Putamen (tissue), 1 donor: ENCODE measurements at places on chromosomes 2 and 18.

- DNase-seq, result no peak
These were observed 114.1 kb downstream of the PRPF40A start for GRCh38 chr2:152603166-152603565.

- DNase-seq, result no peak
These were observed 323.4 kb upstream of the UBE2E3 start for GRCh38 chr2:180657054-180657453.

GRCh38 chr18:76504749-76505148 is 9.7 kb upstream of the ZNF516 start:
- DNase-seq, result no peak

DNA sequence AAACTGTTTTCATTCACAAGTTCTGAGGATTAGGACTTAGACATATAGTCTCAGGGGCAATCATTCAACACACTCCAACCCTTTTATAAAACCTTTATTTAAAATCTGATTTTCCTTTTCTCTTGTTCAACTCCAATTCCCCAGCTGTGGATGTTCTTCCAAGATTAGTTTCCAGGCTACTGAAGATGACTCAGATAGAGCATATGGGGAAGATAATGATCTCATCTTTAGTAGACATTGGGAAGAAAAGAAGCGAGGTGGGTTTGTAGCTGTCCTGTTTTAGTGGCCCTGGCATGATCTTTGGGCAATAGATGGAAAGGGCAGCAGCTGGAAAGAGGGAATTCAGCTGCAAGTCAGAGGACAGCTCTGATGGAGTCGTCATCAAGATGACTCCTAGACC is 247.7 kb upstream of the CCDC68 start:
- DNase-seq, result no peak

GRCh38 chr18:22643731-22644130 is 226.0 kb upstream of the CTAGE1 start:
- no peak for DNase-seq

GRCh38 chr2:106044859-106045258 is 149.2 kb downstream of the UXS1 start:
- no peak for DNase-seq

- DNase-seq, result no peak
These were observed 83.8 kb downstream of the LRATD1 start for GRCh38 chr2:14716319-14716718.

DNA sequence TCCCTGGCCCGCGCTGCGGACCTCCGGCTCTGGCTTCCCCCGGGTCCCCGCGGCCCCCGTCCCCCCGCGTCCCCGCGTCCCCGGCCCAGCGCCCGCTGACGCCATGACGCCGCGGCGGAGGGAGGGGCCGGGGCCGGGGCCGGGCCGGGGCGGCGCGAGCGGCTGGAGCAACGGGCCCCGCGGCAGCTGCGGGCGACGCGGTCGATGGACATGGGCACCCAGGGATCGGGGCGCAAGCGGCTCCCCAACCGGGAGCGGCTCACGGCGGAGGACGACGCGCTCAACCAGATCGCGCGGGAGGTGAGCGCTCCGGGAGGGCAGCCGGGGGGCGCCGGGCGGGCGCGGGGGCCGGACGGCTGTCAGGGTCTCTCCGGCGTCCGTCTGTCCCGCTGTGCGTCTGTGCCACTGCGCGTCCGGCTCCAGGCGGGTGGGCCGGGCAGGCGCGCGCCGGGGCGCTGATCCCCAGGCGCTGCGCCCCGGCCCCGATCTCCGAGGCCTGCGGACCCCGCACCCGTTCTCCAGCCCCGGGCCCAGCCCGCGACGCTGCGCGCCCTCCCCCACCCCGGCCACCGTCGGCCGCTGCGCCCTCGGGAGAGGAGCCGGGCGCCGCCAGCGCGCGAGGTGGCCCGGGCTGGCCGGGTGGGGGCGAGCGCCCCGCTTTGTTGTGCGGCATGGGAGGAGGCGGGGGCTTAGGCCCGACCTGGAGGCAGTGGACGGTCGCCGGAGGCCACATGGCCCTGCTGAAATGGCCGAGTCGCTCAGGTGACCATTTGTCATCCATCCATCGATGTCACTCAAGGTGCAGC is at the start of gene LRRFIP1:
Gene LRRFIP1, plus strand, starts transcription at position 147 of the 806 bp plus-strand sequence. Its CDS starts 58 bp downstream, at position 205.
- no peak for DNase-seq

DNA sequence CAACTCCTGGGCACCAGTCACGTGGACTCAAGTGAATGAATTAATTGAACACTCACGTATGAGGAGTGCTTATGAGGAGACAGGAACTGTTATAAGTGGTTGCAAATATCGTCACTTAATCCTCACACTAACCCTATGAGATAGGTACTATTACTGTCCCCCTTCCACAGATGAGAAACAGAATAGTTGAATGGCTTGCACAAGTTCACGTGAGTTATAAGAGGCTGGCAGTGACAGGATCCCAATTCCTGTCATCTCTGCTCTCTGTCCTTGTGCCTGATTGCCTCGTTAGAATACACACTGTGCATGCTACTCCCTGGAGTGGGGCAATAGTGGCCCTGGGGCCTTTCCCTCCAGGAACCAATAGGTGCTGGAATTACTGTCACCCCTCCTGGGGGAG is 253.5 kb downstream of the DYSF start:
- no peak for DNase-seq

- DNase-seq, result no peak
These were observed 14.3 kb upstream of the SCN2A start for GRCh38 chr2:165224941-165225340.

DNA sequence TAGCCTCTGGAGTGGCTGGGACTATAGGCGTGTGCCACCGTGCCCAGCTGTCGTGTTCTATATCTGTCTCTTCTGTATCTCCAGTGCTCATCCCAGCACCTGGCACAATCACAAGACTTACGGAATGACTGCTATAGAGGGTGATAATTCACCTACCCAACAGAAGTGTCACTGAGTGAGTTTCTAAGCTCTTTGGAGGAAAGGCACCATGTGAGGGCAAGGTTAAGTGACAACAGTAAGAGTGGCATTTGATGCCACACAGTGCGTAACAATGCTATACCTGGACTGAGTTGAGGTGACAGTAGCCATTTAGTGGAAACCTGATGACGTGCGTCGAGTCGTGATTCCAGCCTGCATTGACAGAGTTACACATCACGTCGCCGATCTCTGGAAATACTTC is 89.0 kb downstream of the KCTD1 start:
- no peak for DNase-seq

DNA sequence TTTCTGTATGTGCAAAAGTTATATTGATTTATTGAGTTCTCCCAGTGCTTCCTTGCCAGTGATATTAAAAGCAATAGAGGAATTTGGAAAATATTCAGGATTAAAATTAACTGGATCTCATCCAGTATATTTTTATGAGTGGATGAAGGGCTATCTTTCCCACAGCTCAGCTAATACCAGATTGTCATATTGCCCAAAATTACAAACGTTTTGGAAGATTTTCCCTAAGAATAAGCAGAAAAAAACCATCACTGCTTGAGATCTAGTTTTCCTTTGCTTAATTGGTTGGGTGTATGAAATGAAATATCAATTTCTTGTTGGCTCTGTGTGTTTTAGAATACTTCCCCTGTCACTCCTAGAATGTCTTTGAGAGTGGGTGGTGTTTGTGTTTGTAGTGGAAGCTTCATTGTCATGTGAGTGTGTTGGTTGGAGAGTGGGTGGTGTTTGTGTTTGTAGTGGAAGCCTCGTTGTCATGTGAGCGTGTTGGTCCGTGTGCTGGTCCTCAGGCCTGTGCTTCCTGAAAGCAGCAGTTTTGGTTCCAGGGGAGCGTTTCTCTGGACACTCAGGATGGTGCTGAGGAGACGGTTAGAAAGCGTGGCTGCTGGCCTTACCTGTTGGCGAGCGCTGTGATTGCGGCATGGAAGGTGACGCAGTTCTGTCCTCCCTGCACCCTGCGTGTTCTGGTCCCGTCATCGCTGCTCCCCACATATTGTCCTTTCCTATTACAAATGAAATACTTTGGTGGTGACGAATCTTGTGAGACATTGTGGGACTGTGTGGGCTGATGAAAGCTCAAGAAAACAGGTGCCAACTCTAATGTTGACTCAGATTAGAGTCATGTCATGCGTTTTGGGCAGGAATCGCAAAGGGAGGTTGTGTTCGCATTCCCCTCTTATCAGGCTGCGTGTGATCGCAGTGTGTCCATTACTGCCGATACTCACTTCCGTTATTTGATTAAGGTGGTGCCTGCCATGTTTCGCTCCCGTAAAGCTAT is 12.4 kb downstream of the ASB1 start:
- DNase-seq, result no peak

DNA sequence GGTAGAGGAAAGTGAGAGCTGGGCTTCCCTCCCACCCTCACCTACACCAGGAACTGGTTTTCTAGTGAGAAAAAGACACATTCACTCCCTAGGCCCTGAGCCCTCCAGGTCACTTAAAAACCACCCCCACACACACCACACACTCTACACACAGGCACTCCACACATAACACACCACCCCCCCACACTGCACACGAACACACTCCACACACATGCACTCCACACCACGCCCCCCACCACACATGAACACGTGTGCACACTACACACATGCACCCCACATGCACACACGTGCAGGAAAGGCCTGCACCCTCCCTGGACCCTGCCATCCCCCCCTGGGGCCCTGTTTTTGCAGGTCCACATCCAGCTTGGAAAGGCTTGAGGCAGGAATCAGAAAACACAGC is 67.6 kb downstream of the RALBP1 start:
- no peak for DNase-seq

GRCh38 chr18:73924307-73924706 is 223.3 kb downstream of the FBXO15 start:
- no peak for DNase-seq

GRCh38 chr2:101657787-101658186 is 39.7 kb upstream of the MAP4K4 start:
- no peak for DNase-seq

GRCh38 chr18:50722311-50722710 is 97.5 kb downstream of the MRO start:
- DNase-seq, result no peak

DNA sequence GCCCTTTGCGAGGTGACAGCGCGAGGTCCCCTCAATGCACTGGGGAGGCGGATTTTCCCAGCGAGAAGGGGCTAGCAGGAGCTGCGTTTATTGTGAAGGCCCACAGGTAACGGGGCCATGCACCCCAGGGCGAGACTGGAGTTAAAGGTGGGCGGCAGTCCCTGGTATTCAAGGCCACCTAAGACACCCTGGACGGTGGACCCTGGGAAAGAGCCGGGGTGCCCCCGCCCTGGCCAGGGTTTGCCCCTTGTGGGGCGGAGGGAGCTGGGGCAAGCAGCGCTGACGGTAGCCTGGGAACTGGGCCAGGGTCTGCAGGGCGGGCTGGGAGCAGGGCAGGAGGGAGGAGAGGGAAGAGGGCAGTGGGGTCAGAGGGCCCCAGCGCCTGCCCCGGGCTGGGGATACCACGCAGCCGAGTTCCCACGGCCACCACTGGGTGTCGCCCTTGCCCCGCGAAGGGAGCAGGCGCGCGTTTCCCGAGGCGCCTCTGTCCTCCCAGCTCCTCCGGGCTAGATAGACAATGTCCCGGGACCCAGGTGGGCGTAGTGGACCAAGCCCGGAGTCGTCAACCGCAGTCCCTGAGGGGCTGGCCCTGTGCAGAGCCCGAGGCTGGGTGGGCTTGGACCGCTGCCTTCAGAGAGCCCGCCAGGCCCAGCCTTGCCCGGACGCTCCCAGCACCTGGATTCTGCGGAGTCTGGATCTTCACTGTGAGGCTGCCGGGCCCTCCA is 80.2 kb downstream of the SMAD4 start:
- DNase-seq, result peak; percentile 39

- DNase-seq, result no peak
These were observed 7.5 kb upstream of the CCDC93 start for GRCh38 chr2:118021356-118021755.

DNA sequence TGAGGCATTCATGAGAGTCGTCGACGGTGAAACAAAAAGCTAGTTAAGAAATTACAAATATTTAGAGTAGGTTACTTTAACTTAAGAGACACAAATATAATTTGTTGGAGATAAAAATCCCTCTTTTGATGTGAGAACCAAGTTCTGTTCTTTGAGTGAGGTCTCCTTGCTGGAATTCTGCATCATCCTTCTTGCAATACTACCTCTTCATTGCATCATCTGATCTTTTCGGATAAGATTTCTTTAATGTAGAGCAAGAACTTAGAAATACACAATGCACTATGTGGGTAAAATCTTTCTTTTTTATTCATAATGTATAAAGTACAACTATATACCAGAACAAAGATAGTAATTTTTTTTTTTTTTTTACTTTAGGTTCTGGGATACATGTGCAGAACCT is 118.4 kb downstream of the ARL4C start:
- DNase-seq, result no peak

DNA sequence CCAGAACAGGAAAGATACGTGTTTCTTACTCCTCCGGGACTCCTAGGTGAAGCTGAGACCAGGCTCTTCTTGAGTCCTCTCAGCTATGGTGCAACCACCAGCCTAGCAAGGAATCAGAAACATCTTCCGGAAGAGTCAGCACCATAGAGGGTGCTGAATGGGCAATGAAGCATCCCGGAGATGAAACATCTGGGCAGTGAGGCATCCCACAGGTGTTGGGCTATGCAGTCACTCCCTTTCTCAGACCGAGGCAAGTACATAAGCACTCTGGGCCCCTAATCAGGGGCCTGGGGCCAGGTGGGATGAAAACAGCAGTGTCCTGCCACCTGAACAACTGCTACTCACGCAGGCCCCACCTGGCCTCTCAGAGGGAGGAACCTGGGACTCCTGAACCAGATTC is 1.4 kb upstream of the CAPN10 start:
- DNase-seq, result no peak

- no peak for DNase-seq
These were observed 213.5 kb downstream of the CYRIA start for GRCh38 chr2:16452123-16452522.

DNA sequence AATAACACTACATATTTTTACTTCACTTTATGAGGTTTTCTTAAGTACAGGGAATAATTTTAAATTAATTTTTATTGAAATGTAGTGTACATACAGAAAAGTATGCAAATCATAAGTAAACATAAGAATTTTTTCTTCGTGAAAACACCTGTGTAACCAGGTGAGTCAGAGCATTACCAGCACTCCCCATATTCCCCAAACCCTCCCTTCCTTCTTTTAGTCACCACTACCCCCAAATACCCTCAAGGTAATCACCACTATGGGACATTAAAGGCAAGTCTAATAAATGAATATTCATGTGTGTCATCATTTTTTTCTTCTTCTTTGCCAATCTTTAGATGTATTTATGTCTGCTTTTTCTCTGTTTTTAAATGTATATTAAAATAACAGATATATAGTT is 139.9 kb upstream of the LTBP1 start:
- DNase-seq, result no peak

DNA sequence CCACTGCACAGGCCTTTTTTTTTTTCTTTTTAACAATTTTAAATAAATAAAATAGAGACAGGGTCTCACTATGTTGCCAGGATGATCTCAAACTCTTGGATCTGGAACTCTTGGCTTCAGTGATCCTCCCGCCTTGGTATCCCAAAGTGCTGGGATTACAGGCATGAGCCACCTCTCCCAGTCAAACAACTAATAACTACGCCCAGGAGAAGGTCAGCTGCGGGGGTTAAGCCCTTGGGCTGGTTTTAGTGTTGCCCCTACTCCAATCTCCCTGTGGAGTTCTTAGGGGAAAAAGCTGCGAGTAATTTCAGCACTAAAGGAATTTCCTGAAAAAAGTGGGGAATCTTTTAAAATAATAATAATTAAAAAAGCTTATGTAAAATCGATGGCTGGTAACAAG is 96.4 kb upstream of the XPO1 start:
- no peak for DNase-seq
